Cerebellum (tissue), 4 donors: ENCODE measurements at places on chromosomes 12 and 14. TPM values are rescaled to one million over a fixed set of nuclear protein-coding genes. Genes with fewer than 3 reads are reported as not detected.

GRCh38 chr12:64476844-64477243, 24.9 kb downstream of the TBK1 start:
- DNase-seq: no peak

The KLRG1 gene
- 10.5 TPM for total RNA-seq

The ETFRF1 gene
- total RNA-seq: 31.8 TPM

DNA sequence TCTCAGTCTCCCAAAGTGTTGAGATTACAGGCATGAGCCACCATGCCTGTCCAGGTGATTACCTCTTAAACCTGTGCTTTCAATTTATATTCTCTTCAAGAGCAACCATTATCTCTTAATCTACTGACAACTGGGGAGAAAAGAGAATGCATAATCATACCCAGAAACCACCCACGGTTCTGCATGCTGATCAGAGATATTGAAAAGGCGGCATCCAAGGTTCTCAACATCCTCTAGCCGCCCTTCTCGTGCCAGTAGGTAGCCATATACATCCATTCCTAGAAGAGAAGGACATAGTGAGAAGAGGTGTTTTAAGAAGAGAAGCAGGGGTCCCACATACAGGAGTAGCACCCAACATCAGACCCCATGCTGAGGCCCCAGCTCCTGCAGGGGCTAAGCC, 20.8 kb downstream of the ANAPC7 start:
- no peak for DNase-seq

DNA sequence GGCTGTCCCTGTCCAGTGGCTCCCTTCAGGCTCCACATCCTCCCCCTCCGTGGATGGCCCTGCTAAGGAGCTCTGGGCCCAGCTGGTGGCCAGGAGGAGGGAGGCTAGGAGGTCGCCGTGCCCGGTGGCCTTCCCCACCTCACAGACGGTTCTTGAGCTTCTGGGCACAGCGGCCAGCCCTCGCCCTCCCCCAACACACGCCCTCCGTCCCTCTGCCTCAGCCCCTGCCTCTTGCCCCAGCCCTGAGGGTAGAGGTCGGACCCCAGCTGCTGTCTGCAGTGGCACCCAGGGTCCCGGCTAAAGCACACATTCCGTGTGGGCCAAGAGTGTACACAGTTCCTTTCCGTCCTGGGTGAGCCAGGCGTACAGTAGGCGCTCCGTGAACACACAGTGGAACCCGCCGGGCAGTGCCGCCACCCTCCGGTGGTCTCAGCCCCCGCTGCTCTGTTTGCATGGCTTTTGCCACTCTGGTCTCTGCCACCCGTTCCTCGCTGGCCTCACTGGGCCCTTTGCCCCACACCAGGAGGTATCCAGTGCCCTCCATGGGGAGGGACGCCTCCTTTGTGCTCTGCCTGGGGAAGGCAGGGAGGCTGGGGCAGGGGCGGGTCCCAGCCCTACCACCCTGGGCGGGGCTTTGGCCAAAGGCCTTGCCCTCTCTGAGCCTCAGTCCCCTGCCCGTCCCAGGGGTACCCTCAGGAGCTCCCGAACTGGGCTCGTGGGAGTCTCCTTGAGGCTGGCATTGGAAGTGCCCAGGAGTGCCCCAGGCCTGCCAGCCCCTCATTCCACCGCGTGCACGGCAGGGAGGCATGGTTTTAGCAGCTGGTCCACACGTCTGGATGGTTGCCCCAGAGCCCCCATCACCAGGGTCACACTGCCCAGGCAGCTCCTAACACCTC, 13.0 kb downstream of the TRMT61A start:
- no peak for DNase-seq

GRCh38 chr14:92959189-92959531, 36.2 kb downstream of the CHGA start:
- no peak for DNase-seq

- no peak for DNase-seq
These were observed 17.4 kb upstream of the SALL2 start for GRCh38 chr14:21543521-21543960.

DNA sequence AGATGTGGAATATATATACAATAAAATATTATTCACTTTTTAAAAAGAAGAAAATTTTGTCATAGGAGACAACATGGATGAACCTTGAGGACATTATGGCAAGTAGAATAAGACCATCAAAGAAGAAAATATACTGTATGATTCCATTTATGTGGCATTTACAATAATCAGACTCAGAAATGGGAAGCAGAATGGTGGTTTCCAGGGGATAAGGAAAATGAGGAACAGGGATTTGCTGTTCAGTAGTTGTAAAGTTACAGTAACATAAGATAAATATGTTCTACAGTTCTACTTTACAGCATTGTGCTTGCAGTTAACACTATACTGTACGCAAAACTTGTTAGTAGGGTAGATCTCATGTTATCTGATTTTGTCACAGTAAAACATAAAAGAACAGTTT, 1271.0 kb downstream of the LRFN5 start:
- no peak for DNase-seq

GRCh38 chr12:130336723-130337487, 782 bp upstream of the PIWIL1 start:
- no peak for DNase-seq

DNA sequence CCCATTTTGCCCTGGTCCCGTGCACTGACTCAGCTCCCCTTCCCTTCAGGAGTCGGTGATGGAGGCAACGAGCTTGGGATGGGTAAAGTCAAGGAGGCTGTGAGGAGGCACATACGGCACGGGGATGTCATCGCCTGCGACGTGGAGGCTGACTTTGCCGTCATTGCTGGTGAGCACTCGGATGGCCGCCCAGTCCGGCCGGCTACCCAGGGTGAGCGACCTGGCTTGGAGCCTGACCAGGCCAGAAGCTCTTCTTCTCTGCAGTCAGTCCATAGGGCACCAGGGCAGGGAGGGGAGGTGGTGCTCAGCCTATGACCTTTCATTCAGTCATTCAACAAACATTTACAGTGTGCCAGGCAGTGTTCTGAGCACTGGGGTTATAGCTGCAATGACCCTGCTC, 39.8 kb downstream of the GPR68 start:
- DNase-seq: no peak

The ZDHHC22 gene
- total RNA-seq: 9.8 TPM

The OR6C75 gene
- total RNA-seq: not detected

GRCh38 chr12:107404981-107405380, 280.6 kb upstream of the PWP1 start:
- no peak for DNase-seq

The MTHFD1 gene
- total RNA-seq: 35.1 TPM

- DNase-seq: no peak
These were observed 17.5 kb downstream of the RAD51B start for GRCh38 chr14:67837011-67837624.

- DNase-seq: no peak
These were observed 81.2 kb downstream of the CFAP54 start for GRCh38 chr12:96570579-96570978.

The PDE6H gene
- total RNA-seq: not detected

DNA sequence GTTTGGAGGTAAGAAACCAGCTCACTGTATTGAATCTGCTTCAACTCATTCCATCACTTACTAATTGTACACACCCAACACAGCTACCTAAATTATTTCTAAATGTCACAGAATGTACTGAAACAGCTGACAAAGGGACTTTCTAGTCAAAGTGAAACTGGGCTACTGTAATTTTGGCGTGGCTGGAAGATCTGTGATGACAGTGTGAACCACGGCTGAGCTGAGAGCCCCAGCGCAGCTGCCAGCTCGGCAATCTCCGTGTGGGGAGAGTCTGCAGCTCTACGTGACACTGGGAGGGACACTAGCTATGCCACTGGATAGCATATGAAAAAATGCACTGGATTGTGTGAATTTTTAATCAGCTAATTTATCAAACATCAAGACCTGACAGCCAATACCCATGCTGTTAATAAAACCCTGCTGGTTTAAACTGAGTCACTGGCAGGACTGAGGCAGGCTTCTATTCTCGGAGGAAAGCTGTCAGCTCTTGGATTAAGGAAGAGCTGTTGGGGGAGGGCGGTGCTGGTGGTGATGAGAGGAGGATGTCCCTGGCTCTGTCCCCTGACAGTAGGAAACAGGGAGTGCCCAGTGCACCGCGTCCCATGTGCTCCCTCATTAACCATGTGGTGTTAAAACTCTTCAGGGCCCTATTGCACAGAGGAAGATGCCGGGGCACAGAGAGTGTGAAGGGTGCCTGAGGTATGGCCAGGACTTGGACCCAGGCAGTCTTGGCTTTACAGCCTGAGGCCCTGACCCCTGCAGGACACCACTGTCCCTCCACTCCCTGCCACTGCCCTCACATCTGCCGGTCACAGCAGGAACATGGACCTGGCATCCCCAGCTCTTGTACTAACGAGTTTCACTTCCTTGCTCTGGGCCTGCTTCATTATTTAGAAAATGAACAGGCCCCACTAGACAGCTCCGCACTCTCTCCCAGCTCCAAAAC, 13.3 kb downstream of the SLC15A4 start:
- peak; percentile 57 for DNase-seq

- DNase-seq: no peak
These were observed 217.5 kb upstream of the SEL1L start for GRCh38 chr14:81751198-81751597.

DNA sequence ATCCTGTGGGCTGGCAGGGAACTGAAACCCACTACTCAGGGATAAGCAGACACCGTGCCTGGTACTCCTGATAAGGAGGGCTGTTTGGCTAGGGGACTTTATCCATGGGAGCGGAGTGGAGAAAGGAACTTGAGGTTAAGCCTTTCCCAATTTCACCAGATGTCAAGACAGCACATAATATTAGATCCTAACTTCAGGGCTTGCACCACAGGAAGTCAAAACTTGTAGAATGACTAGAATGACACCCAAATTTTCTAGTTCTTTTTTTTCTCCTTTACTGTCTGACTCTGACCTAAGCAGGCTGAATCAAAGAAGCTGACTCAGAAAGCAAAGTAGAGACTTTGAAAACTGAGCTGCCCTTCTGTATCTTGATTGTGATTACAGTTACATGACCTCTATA, 7.1 kb upstream of the CGRRF1 start:
- no peak for DNase-seq

- DNase-seq: no peak
These were observed 114.5 kb downstream of the SRGAP1 start for GRCh38 chr12:63958876-63959580.

GRCh38 chr14:85596562-85596961, 66.6 kb downstream of the FLRT2 start:
- DNase-seq: no peak

The OAS2 gene
- 3.4 TPM for total RNA-seq

- DNase-seq: no peak
These were observed 15.9 kb downstream of the MAP3K12 start for GRCh38 chr12:53483225-53483978.

GRCh38 chr14:23136566-23137133, 17.6 kb upstream of the CEBPE start:
- no peak for DNase-seq

The CLEC7A gene
- total RNA-seq: 1.6 TPM

DNA sequence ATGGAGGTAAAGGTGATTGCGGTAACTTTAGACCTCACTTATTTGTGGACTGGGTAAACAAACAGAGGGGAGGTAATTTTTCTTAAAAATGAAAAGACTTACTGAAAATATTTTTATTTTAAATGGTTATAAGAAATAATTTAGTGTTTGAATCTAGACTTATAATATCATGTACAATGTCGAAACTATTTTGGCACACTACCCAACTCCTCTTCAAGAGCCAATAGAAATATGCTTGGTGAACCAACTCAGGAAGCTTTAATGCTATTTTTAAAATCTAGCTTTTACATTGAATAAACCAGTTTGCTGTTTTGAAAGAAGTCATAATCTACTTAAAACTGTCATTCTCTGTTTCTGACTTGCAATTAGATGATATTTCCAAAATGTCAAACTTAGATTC, 175.8 kb upstream of the NPAS3 start:
- no peak for DNase-seq

The SLC24A4 gene
- total RNA-seq: 4.7 TPM

- no peak for DNase-seq
These were observed 128.2 kb downstream of the GRIP1 start for GRCh38 chr12:66550626-66551025.

DNA sequence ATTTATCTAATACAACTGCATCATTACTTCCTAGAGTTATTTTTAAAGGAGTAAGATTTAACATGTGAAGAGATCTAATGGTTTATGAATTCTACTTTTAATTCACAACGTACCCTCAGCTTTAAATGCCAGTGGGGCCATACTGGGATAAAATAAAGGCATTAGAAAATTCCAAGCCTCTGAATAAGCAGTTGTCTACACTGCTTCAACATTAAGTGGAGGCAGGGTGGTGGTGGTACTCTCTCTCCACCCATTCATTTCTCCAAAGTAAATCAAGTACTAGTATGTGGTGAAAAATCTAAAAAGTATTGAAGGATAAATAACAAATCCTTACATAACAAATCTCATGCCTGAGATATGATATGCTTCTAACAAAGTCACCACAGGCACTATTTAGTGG, 52.4 kb downstream of the FERMT2 start:
- DNase-seq: no peak

GRCh38 chr12:114868995-114869834, 185.2 kb upstream of the TBX3 start:
- no peak for DNase-seq

DNA sequence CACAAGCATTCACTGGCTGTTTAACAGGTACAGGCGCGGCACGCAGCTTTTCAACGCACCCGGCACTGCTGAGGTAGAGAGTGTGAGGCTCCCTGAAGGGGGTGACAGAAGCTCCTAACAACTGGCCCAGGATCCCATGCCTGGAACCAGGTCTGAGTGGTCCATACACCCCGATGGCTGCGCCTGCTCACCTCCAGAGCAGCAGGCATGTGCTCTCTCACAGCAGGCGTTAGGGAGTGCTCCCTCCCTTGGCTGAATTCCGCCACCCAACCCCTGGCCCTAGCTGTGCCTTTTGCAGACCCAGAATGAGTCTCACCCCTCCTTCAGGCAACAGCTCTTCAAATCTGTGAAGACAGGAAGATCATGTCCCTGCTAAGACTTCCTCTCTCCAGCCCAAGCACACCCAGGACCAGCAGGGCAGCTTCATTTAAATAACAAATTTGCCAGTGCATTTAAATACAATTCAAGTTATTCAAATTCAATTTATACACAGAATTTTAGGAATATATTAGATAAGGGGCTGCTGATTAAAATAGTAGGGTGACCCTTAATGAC, 86.0 kb downstream of the SETD3 start:
- DNase-seq: no peak

DNA sequence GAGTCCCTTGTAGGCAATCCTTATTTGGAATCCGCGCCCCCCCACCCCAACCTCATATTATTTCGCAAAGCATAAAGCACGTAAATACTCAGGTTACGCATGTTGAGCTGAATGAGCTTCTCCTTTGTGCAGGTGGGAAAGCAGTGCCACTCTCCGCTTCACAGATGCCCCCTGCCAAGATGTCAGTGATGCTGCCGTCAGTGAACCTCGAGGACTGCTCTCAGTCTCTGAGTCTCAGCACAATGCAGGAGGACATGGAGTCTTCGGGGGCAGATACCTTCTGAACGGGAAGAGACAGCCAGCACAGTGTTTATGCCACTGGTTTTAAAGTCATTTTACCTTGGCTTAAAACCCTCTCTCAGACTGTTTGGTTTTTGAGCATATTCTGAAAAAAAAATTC, 90.1 kb upstream of the DACT1 start:
- DNase-seq: no peak

The GPRC5D gene
- total RNA-seq: not detected
